ENCODE measurements at places on chromosomes 3 and 15. TPM values are rescaled to one million over a fixed set of nuclear protein-coding genes. Genes with fewer than 3 reads are reported as not detected.

DNA sequence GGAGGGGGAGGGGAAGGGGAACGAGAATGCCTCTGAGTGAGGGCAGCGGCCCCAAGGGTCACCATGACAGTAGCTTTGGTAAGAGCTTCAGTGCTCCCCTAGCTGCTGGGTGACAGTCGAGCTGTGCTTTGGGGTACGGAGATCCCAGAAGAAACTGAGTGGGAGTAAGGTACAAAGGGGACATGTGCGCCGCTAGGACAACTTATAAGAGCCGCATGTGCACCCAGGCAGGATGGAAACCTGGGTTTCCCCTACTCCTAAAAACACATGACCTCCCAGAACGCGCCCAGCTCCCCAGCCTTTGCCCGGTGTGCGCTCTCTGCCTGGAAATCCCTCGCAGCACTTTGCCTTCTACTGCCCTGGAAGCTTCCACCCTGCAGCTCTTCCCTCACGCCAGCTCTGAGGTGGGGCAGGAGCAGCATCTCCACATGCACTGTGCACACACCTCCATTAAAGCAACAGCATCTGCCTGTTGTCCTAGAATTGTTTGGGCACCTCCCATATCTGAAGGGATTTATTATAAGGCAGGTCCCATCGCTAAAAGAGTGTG is 232.2 kb downstream of the ADAMTS17 start:
- DNase-seq = no peak

- DNase-seq = no peak
Observed at GRCh38 chr3:50119786-50120185, 31.1 kb downstream of the RBM5 start.

DNA sequence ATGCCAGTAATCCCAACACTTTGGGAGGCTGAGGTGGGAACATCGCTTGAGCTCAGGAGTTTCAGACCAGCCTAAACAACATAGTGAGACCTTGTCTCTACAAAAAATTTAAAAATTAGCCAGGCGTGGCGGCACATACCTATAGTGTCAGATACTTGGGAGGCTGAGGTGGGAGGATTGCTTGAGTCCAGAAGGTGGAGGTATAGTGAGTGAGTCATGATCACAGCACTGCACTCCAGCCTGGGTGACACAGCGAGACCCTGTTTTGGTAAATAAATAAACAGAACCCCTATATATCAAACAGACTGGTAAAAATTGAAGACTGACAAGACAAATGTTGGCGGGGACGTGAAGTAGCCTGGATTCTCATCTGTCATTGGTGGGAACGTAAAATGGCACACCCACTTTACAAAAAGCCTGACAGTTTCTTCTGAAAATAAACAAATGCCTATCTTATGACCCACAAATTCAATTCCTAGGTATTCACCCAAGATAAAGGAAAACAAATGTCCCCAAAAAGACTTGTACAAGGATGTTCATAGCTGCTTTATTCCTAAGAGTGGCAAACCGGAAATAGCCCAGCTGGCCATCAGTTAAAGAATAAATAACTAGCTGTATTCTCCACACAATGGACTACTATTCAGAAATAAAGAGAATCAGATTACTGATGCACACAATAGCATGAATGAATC is 47.0 kb upstream of the GK5 start:
- DNase-seq = no peak

LRRN1 gene
- 0.53 TPM for total RNA-seq

- no peak for DNase-seq
Observed at GRCh38 chr3:167773584-167773983, 38.1 kb downstream of the SERPINI1 start.

LIPC gene
- not detected for total RNA-seq

- no peak for DNase-seq
Observed at GRCh38 chr3:105835606-105836005, 33.2 kb downstream of the CBLB start.

- no peak for DNase-seq
Observed at GRCh38 chr15:60039316-60039715, 35.2 kb downstream of the FOXB1 start.

DNA sequence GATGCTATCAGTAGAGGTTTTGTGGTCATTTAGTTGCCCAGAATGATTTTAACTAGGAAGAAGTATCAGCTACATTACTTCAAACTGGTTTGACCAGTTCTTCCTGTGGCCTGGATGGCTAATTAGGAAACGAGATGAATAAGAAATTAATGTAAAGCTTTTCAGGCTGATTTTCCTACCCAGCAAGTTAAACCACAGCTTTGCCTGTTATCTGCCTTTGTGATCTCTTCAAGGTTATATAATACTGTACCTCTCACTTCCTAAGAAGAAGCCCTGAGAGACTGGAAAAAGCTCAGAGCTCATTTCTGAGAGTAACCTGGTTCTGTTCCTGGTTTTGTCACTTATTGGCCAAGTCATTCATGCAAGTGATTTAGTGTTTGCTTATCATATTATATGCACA is 782.2 kb upstream of the GOLIM4 start:
- DNase-seq = no peak

DENND4A gene
- 21.9 TPM for total RNA-seq

- no peak for DNase-seq
Observed at GRCh38 chr3:128016502-128016901, 35.7 kb upstream of the SEC61A1 start.

FANCD2 gene
- 54.6 TPM for total RNA-seq

- DNase-seq = no peak
Observed at GRCh38 chr3:23959135-23959900, 14.2 kb downstream of the NR1D2 start.

- no peak for DNase-seq
Observed at GRCh38 chr3:36635731-36636130, 128.6 kb downstream of the DCLK3 start.

- DNase-seq = no peak
Observed at GRCh38 chr3:144033240-144033589, 61.6 kb downstream of the DIPK2A start.

GHSR gene
- total RNA-seq = not detected

PLA2G4F gene
- total RNA-seq = not detected

DNA sequence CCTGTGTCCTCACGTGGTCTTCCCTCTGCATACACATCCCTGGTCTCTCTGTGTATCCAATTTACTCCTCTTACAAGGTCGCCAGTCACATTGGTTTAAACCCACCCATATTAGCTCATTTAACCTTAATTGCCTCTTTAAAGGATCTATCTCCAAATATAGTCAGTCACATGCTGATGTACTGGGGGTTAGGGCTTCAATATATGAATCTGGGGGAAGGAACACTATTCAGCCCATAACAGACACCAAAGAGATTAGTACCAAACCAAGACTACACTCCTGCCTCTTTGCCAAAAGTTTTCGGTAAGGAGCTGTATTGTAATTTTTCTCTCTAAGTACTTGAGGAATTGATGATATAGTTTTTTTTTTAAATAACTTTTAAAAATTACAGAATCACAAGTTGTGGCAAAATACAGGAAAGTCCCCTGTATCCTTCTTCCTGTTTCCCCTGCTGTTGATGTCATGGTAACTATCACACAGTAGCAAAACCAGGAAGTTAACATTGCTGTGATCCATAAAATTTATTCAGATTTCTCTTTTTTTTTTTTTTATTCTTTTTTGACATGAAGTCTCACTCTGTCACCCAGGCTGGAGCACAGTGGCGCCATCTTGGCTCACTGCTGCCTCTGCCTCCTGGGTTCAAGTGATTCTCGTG is 67.8 kb downstream of the SLCO3A1 start:
- no peak for DNase-seq

GRCh38 chr3:177071496-177072156 is 125.7 kb downstream of the TBL1XR1 start:
- no peak for DNase-seq

DNA sequence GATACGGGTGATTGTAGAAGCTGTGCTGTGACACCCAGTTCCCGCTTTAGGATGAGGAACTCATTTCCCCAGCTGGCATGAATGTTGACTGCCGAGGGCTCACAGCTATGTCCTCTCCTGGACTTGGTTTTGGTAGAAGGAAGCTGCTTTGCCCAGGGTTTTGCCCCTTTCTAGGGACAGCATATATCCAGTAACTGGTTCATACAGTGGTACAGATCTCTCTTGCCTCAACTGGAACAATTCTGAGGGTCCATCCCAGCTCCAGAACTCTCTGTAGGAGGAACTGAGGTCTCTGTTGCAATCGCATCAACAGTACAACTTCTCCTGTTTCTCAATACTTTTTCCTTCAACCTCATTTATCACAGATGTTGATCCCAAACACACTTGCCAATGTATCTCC is 54.5 kb upstream of the FNDC3B start:
- no peak for DNase-seq

DNA sequence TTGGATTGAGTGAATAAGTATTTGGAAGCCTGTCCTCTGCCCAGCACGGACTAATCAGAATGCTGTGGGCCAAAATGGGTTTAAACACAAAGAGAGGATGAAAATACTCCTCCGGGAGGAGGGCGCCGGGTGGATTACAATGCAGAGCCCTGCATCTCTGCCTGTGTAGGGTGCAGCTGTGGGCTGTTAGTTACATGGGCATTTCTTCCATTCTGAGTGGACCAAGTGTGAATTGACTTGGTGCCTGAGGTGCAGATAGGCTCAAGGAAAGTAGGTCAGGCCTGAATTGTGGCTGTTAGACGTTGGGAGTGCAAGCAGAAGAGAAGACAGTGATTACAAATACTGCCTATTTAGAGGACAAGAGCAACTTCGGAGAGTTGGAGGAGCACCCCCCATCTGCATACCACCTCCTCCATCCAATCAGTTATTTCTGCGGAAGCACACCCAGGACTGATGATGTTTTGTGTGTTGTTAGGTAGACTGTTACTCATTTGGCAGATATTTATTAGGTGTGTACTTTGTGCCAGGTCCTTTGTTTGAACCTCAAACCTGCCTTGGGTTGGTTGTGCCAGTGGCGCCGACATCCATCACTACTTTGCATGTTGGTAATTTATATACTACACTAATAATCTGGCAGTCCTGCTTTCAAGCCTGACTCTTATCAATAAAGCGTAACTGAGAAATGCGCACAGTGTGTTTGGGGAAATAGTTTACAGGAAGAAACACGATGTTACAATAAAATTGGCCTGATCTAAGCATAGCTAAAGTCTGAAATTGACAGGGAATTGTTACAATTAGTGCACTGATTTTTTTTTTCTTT is 33.0 kb downstream of the PTPRG start:
- no peak for DNase-seq

MOBP gene
- total RNA-seq = not detected

DNA sequence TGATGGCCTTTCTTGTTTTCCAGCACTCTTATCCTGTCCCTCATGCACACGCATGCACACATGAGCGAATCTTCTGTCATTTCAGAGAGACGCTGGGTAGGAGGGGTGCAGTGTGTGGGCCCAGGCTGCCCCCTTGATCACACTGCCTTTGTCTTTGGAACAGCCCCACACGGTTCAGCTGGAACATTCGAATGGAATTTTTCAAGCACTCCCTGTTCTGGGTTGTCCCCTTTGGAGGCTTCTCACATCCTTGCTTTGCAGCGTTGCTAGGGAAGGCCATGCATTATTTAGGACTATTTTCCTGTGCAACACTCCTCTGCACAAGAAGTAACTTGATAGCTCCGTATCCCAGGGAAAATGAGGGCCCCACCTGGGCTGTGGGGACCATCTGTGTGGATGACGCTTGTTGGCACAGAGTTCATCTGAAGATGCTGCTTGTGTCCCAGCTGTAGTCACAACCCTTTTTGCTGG is 78.4 kb downstream of the SPSB4 start:
- DNase-seq = no peak

ZNF717 gene
- total RNA-seq = 4.4 TPM

- no peak for DNase-seq
Observed at GRCh38 chr3:73401616-73402279, 223.0 kb downstream of the PDZRN3 start.

HYKK gene
- total RNA-seq = 9.0 TPM

TEX9 gene
- 12.5 TPM for total RNA-seq

TTLL13 gene
- total RNA-seq = not detected

DNA sequence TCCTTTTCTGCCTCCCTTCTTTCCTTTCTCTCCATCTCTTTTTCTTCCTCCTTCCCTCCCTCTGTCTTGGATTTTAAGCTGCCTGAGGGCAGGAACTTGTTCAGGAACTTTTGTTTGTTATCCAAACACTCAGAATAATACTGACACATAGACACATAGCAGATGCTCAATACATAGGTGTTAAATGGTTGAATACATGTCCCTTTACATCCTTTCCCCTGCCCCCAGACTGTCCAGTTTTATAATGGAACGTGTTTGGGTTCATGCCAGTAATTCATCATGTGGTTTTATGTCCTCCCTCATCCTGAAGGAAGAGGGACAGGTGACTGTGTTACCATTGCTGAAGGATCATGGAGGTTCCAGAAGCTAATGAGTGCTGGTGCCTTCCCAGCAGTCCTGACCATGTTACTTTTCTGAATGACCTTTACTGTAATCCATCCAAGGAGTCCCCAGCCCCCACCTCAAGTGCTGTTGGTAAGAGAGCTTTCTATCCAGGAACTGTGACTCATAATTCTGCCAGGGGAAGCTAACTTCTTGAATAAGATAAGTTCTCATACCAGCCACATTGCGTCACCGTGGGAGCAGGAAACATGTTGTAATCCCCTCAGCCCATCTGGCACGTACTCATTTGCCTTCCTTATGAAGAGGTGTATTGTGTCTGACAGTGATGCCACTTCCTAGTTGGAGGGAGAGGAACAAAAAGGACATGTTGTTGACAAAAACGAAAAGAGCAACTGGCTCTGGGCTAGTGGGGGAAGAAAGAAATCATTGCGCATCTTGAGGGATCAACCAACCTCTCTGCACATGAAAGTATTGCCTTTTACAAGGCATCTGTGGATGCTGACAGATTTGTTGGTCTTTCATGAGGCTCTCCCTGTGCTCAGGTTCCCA is 52.4 kb downstream of the IL1RAP start:
- peak; percentile 81 for DNase-seq

A4GNT gene
- not detected for total RNA-seq

- DNase-seq = no peak
Observed at GRCh38 chr3:59872128-59872527, 822.3 kb upstream of the CFAP20DC start.

- no peak for DNase-seq
Observed at GRCh38 chr3:16916840-16917239, 32.1 kb downstream of the PLCL2 start.

- no peak for DNase-seq
Observed at GRCh38 chr3:8882171-8882593, 81.1 kb downstream of the RAD18 start.

CLK3 gene
- total RNA-seq = 154 TPM

TGM4 gene
- not detected for total RNA-seq

LMAN1L gene
- total RNA-seq = not detected

POU1F1 gene
- not detected for total RNA-seq

DNA sequence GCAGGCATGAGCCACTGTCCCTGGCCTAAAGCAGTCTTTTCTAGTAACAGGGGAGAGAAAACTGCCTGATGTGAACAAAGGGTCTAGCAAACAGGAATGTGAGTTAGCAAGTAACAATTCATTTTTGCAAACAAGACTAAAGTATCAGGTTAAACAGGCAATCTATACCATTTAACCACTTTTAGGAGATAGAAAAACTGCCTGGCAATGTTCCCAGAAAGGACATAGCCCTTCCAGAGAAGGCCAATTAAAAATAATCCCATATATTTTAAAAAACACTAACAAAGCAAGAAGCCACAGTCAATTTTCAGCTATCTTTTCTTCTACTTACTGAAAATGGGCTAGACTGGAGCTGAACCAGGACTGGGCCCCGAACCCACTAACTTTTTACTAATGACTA is 6.3 kb downstream of the RBSN start:
- no peak for DNase-seq

CDV3 gene
- 24.6 TPM for total RNA-seq

- DNase-seq = no peak
Observed at GRCh38 chr3:133188996-133189395, 150.8 kb downstream of the TMEM108 start.

- DNase-seq = no peak
Observed at GRCh38 chr3:105747696-105748095, 121.1 kb downstream of the CBLB start.

All from ascending aorta (tissue), 2 donors.